ENCODE measurements at places on chromosomes 12 and 14.

DNA sequence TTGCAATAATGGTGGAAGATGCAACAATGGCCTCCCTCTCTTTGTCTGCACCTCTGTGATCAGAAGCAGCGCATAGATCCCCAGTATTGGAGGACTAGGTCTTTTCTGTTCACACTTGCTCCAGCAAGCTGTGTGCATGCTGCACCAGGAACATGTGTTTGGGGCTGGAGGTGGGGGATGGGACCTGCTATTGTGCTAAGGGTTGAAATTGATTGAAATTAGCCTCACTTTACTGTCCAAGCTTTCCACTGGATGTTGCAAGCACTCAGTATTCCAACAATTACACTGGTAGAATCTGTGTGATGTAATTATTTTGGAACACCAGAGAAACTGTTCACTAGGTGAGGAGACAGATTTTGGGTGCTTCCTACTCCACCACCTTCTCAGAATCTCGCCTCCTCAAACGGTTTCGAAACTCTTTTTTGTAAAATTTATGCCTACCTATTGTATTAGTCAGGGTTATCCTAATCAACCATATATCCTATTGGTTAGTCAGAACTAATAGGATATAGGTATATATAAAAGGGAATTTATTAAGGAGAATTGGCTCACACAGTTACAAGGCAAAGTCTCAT, 35.6 kb downstream of the IFT81 start:
- DNase-seq = no peak

DNA sequence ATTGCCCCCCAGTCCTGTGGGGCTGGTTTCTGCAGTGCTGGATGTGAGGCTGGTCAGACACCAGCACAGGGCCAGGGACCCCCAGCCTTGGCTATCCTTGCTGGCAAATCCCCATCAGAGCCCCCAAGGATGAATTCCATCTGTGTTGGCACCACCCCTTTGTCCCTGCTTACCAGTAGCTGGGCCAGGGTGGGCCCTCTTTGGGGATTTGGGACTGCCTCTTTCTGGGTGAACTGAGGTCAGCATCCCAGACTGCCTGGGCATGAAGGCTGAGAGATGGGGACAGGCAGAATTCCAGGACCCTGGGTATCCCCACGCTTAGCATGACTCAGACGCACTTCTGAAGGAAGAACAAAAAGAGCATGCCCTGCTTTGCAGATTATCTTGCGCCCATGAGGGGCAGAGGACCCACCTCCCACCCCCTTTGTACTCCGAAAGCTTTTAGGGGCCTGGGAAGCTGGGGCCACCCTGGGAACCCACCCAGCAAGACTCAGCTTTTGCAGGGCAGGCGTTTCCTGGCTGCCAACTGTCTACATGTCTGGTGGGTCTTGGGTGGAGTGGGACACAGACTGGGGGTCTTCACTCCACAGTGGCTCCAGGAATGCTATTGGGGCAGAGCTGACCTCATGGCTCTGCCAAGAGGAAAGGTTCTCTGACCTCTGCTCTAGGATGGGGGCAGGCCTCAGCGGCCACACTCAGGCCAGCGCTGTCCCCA, 26.8 kb downstream of the RFLNA start:
- no peak for DNase-seq

DNA sequence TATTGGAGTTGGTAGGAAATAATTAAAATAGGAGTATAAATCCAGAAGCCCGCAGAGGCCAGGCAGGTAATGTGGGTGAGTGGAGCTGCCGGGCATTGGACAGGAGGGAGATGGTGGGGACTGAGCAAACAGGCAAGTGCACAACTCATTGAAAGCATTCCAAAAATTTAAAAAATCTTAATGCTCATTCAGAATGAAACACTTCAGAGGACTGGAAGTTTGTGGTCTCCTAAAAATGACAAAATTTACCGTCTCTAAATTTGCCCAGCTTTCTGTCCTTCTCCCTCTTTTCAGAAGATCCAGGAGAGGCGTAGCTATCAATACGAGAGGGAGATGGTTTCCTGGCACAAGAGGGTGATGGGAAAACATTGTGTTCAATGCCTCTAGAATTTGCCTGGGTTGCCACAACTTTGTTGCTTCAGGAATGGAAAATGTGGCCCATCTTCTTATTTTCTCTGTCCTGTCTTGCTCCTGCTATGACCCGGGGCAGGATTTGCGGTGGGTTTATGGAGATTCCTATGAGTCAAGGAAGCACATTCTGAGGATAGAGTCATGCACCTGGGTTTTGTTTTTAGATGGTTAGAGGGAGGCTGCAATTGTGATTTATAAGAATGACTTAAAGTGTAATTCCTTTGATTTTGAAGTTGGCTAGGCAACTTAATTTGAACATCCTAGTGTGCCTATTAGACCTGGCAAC, 72.2 kb downstream of the BORCS5 start:
- no peak for DNase-seq

- DNase-seq = no peak
These were observed 222.8 kb downstream of the EGLN3 start for GRCh38 chr14:33728010-33728498.

- no peak for DNase-seq
These were observed 115.6 kb downstream of the CCER1 start for GRCh38 chr12:90839346-90839745.

DNA sequence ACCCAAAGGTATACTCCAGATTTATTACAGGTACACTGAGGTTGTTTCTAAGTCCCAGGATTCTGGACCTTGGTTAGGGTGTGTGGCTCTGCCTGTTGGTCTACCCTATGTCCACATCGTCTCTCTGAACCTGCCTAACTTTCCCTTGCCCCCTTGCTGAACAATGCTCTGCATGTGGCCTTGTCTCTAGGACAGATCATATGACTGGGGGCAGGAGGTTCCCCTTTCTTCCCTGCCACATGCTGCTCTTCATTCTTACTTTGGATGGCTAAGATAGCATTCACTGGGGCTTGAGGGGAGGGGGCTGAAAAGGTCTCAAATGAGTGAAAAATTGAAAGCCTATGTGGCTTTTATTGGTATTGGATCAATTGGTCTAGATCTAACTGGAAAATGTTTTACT, 49.2 kb downstream of the MBIP start:
- DNase-seq = no peak

- DNase-seq = no peak
These were observed 3.1 kb downstream of the C14orf39 start for GRCh38 chr14:60482743-60483142.

- DNase-seq = no peak
These were observed 35.4 kb downstream of the TAOK3 start for GRCh38 chr12:118337194-118337838.

GRCh38 chr12:119512772-119513497, 80.6 kb upstream of the TMEM233 start:
- DNase-seq = no peak

GRCh38 chr14:54000341-54000811, 43.8 kb upstream of the BMP4 start:
- no peak for DNase-seq

GRCh38 chr12:121330195-121330594, 22.0 kb downstream of the ANAPC5 start:
- no peak for DNase-seq

DNA sequence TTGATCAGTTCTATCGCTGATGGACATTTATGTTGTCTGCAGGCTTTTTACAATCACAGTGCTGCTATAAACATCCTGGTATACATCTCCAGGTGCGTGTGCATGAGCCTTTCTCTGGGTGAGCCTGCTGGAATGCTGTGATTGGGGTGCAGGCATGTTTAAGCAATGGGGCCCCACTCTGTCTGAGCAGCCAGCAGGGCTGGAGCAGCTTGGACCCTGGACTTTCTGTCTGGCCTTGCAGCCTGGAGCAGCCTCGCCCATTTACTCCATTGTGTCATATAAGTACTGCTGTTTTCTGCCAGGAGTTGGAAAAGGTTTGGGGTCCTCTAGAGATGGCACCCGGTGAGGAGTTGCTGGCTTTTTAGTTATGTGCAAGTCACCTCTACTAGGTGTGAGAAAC, 199.0 kb downstream of the KIF26A start:
- DNase-seq = no peak

GRCh38 chr12:53755893-53756292, 4.1 kb upstream of the CISTR start:
- DNase-seq = no peak

GRCh38 chr12:39451977-39452376, 9.1 kb upstream of the KIF21A start:
- no peak for DNase-seq

- no peak for DNase-seq
These were observed 193.2 kb upstream of the FRMD6 start for GRCh38 chr14:51458563-51458955.

DNA sequence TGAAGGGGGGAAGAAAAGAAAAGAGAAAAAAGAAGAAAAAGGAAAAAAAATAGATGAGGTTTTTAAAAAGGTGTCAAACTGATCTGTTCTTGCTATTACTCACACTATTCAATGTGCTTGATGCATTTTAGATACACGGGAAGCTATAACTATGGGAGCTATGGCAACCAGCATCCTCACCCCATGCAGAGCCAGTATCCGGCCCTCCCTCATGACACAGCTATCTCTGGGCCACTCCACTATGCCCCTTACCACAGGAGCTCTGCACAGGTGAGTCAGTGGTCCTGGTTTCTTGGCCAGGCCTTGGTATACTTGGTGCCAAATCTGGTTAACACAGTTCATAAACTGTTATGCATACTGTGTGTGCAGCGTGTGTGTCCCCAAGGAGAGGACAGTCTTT, 24.0 kb upstream of the RIC8B start:
- no peak for DNase-seq
